ENCODE measurements at places on chromosomes 3 and 15. TPM values are rescaled to one million over a fixed set of nuclear protein-coding genes. Genes with fewer than 3 reads are reported as not detected.

DNA sequence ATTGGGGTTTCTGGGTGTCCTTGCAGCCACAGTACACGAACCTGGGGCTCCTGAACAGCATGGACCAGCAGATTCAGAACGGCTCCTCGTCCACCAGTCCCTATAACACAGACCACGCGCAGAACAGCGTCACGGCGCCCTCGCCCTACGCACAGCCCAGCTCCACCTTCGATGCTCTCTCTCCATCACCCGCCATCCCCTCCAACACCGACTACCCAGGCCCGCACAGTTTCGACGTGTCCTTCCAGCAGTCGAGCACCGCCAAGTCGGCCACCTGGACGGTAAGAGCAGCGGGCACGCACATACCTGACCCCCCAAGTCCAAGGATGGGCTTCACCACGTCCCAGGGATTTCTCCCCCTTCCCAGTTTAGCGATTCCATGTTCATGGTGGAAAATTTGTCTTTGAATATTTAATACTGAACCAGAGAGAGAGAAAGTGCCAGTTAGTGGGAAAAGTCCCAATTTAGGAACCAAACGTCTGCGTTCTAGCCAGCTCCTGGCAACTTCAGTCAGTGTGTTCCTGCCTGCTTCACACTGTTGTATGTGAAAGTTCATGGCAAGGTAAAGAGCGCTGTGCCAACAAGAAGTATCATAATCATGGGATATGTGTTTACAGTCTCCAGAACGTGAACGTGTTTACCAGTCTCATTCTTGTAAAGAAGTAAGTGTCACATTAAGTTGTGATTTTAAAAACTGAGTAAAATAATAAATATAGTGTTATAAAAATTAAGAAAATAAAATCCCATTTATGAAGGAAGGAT, 177.2 kb downstream of the TP63 start:
- H3K4me1 ChIP-seq, result no peaks in the 10 kb centered on the region
- H3K27me3 ChIP-seq, result peaks cover 7% of the 10 kb centered on the region
- DNase-seq, result no peak

GRCh38 chr15:38789566-38789965, 225.0 kb upstream of the RASGRP1 start:
- peaks cover 10% of the 10 kb centered on the region for H3K27me3 ChIP-seq
- DNase-seq, result no peak
- no peaks in the 10 kb centered on the region for H3K36me3 ChIP-seq

- DNase-seq, result no peak
- H3K27ac ChIP-seq, result no peak overlapping the region
- H3K4me1 ChIP-seq, result no peaks in the 10 kb centered on the region
- H3K4me3 ChIP-seq, result no peak overlapping the region
These were observed 160.7 kb downstream of the STAC start for GRCh38 chr3:36540888-36541518.

DNA sequence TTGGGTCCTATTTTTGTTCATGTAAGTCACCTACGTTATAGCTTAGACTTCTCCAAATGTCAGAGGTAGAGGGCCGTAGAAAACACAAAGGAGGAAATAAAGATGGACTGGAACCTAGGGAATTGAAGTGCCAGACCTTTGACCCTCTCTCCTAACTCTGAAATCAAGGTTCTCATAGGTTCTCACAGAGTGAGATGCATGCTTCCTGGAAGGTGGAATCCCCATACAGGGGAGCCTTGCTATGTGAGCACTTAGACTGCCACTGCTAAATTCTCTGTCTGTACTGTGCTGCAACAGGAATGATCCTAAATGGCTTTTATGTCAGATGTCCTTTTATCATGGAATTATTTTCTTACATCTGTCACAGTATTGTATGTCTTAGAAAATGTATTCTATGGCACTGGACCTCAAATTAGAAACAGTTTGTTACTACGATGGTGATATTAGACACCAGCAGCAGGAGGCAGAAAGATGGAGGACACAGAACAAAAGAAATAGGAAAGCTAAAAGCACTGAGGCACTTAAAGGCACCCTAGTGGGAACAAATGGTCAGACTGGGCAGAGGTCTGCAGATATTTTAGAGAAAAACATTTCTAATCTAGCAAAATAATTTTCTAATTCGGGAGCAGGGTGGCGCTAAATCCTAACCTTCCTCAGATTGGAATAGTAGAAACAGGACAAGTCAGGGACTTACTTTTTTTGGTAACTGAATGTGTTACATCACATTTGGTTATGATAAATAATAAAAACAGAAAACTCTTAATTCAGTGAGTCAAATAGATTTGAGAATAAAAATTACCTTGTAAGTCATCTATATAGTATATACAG, 60.2 kb upstream of the CDAN1 start:
- H3K36me3 ChIP-seq, result peaks cover 11% of the 10 kb centered on the region
- H3K4me1 ChIP-seq, result peaks cover 13% of the 10 kb centered on the region
- no peak overlapping the region for H3K4me3 ChIP-seq
- DNase-seq, result no peak
- H3K27ac ChIP-seq, result no peak overlapping the region

GRCh38 chr15:90701048-90701447, 16.1 kb upstream of the BLM start:
- no peak overlapping the region for H3K4me3 ChIP-seq
- no peak for DNase-seq
- peaks cover 2% of the 10 kb centered on the region for H3K36me3 ChIP-seq
- no peak overlapping the region for H3K27ac ChIP-seq
- H3K27me3 ChIP-seq, result no peaks in the 10 kb centered on the region
- peaks cover 6% of the 10 kb centered on the region for H3K4me1 ChIP-seq

GRCh38 chr3:112460519-112461195, 38.6 kb downstream of the BTLA start:
- no peaks in the 10 kb centered on the region for H3K36me3 ChIP-seq
- no peaks in the 10 kb centered on the region for H3K27me3 ChIP-seq
- H3K4me3 ChIP-seq, result peak overlapping the region; percentile 43

DNA sequence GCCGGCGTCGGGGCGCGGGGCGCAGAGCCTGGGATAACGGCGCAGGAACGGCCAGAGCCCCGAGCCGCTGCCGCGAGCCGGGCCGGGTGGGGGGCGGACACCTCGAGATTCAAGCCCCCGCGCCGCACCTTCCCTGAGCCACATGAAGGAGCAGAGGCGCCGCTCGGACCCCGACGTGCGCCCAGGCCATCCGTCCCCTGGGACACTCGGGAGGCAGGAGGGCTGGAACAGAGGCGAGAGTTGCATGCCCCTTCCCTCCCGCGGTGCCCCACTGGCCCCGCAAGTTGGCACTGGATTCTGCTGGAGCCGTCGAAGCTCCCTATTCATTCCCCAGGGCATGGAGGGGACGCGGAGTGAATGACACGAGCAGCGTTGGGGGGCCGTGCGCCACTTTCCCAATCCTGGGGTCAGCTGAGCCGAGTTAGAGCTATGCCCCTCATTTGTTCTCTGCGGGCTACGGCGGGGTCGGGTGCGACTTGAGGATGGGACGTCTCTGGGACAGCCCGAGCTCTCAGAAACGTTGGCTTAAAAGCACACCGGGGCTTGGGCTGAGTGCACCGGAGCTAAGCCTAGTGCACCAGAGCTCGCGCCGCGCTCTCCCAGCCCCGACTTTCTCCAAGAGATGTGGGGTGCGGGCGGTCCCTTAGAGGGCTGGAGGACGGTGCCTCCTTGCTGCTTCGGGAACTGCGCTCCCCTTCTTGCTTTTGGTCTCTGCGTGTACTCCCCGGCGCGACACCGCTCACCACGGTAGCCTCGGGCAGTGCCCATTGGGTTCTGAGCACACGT, 588 bp downstream of the SLC6A1 start:
- no peak for DNase-seq
- no peak overlapping the region for H3K27ac ChIP-seq
- peaks cover 4% of the 10 kb centered on the region for H3K36me3 ChIP-seq
- H3K27me3 ChIP-seq, result peaks cover 87% of the 10 kb centered on the region

DNA sequence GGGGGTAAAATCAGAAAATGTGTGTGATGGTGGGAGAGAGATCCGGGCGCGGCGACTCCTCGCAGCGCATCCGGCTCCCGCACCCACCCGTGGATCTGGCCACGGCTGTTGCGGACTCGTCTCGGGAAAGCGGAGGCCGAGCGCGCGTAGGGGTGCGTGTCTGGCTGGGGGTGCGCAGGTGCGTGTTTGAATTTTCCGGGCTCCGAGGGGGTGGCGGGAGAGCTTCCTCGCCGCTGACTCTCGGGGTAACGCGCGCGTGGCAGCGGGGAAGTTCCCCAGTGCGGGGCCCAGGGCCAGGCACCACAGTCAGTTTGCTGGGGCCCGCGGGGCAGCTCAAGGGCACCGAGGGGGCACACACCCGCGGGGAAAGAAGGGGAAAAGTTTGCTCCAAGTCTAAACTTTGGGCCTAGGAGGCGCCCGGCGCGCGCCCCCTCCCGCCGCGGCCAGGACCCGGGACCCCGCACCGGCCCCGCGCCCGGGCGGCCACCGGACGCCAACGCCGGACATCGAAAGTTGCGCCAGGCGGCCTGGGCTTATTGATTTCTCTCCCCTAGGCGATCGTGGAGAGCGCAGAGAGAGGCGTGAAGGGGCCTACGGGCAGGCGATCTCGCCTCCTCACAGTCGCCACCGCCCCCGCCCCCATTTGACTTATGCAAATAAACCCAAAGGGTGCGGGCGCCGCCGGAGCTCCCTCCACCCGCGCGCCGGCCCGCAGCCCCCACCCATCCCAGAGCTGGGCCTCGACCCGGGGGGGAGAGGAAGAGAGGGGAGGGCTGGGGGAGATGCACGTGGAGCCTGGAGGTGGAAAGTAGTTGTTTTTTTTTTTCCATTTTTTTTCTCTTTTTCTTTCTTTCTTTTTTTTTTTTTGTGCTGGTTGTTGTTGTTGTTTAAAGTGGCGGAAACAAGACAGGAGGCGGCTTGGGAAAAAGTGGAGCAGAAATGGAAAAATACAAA, 639 bp downstream of the FOXP1 start:
- peak; percentile 39 for DNase-seq
- peak overlapping the region; percentile 95 for H3K27ac ChIP-seq
- peak overlapping the region; percentile 98 for H3K4me3 ChIP-seq
- H3K27me3 ChIP-seq, result no peaks in the 10 kb centered on the region
- peaks cover 32% of the 10 kb centered on the region for H3K4me1 ChIP-seq
- peaks cover 5% of the 10 kb centered on the region for H3K36me3 ChIP-seq

DNA sequence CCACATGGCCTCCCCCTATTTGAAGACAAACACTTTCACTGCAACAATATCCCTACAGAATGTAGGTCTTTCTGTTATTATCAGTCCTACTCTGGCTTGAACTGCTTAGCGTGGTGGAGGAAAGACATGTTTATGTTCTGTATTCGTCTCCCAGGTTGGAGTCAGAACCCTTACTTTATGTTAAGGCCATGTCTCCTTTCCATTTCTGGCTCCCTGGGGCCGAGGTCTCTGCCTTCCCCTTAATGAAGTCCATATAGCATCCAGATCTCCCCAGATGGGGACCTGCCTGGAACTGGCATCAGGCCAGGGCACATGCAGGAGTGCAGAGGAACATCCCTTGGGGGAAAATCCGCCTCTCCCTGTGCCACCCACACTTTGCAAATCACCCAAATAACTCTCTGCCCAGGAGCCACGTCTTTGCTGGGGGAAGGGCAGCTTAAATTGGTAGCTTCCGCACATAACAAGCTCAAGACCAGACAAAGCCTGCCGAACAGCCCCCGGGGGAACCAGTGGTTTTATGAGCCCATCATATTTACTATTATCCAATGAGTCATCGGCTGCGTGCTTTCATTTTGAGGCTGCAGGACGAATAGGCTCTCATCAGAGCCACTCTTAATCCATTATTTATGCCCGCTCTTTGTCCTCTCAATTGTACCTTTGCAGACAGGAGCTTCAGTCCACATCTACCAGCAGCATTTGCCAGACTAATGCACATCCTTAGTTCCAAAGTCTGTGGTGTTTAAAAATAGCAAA, 237.0 kb downstream of the UACA start:
- peaks cover 5% of the 10 kb centered on the region for H3K36me3 ChIP-seq
- H3K27me3 ChIP-seq, result no peaks in the 10 kb centered on the region
- no peak for DNase-seq
- H3K27ac ChIP-seq, result peak overlapping the region; percentile 49
- no peak overlapping the region for H3K4me3 ChIP-seq

TMCO5A gene
- not detected for total RNA-seq

LYZL4 gene
- total RNA-seq, result not detected

SLC24A5 gene
- total RNA-seq, result not detected

DNA sequence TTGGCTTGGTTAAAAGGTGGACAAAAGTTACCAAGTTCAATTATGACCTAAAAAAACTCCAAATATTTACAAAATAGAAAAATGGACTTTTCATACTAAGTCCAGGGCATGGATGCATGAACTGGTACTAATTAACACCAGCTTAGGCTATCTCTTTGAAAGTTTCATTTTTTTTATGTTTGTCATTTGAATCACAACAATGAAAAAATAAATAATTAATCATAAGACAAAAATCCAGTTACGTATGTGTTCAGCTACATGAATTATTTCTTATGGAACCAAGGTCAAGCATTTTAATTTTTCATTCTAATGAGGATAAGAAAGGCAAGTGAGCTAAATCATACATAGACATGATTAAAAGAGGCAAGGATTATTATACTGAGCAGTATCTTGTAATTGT, 23.7 kb upstream of the STRIT1 start:
- H3K27ac ChIP-seq, result no peak overlapping the region
- no peaks in the 10 kb centered on the region for H3K27me3 ChIP-seq
- no peak for DNase-seq
- no peaks in the 10 kb centered on the region for H3K4me1 ChIP-seq
- H3K36me3 ChIP-seq, result no peaks in the 10 kb centered on the region

DNA sequence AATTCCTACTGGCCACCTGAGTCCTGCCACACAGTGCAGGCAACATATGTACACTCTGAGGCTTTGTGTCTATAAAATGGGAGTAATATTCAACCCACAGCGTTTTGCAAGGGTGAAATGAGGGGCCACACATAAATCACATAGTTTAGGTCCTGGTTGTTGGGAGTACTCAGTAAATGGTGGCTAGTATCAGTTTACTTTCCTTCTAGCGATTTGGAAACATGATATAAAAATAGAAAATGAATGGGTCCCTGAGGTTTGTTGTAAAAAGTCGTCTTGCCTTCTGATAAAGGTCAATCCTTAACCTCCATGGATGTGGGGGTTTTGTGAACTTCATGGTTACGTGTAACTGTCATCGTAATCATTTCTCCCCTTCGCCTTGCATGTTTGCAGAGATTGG, 472.4 kb downstream of the EPHB1 start:
- H3K27me3 ChIP-seq, result peaks cover 10% of the 10 kb centered on the region
- H3K4me3 ChIP-seq, result no peak overlapping the region
- no peak for DNase-seq
- H3K4me1 ChIP-seq, result no peaks in the 10 kb centered on the region
- no peaks in the 10 kb centered on the region for H3K36me3 ChIP-seq

VWA5B2 gene
- not detected for total RNA-seq

- peaks cover 63% of the 10 kb centered on the region for H3K27me3 ChIP-seq
- DNase-seq, result no peak
- no peak overlapping the region for H3K27ac ChIP-seq
- no peak overlapping the region for H3K4me3 ChIP-seq
These were observed 43.5 kb upstream of the ETV5 start for GRCh38 chr3:186152361-186152798.

GRCh38 chr3:194381460-194381875, 11.9 kb upstream of the LRRC15 start:
- no peak for DNase-seq
- no peak overlapping the region for H3K4me3 ChIP-seq
- H3K27me3 ChIP-seq, result peaks cover 32% of the 10 kb centered on the region
- H3K36me3 ChIP-seq, result peaks cover 2% of the 10 kb centered on the region
- H3K27ac ChIP-seq, result no peak overlapping the region

CXCR6 gene
- total RNA-seq, result 4.4 TPM

GRCh38 chr3:156181509-156181908, 61.1 kb downstream of the KCNAB1 start:
- peaks cover 5% of the 10 kb centered on the region for H3K27me3 ChIP-seq
- no peak overlapping the region for H3K4me3 ChIP-seq
- H3K4me1 ChIP-seq, result peaks cover 6% of the 10 kb centered on the region
- H3K27ac ChIP-seq, result no peak overlapping the region
- H3K36me3 ChIP-seq, result no peaks in the 10 kb centered on the region
- no peak for DNase-seq
